ENCODE measurements at places on chromosomes 6 and 20.

DNA sequence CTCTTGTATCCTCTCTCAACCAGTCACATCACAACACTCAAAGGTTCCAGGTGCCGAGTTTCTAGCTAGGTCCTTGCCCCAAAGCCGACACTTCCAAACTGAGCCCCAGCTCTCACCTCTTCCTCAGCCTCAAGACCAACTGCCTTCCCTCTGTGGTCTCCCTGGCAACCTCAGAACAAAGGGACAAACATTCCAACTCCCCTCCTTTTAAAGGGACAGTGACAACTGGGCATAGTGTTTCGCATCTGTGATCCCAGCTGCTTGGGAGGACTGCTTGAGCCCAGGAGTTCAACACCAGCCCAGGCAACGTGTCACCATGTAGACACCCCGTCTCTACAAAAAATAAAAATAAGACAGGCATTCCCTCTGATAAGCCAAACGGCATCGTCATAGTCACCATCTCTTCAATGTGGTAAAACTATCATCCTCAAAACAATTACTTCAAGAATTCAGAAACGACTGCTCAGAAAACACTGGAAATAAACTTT, 11.3 kb downstream of the DIDO1 start:
- peaks cover 40% of the 10 kb centered on the region for H3K4me1 ChIP-seq
- DNase-seq: no peak
- H3K27me3 ChIP-seq: no peaks in the 10 kb centered on the region
- H3K36me3 ChIP-seq: peaks cover 15% of the 10 kb centered on the region

DNA sequence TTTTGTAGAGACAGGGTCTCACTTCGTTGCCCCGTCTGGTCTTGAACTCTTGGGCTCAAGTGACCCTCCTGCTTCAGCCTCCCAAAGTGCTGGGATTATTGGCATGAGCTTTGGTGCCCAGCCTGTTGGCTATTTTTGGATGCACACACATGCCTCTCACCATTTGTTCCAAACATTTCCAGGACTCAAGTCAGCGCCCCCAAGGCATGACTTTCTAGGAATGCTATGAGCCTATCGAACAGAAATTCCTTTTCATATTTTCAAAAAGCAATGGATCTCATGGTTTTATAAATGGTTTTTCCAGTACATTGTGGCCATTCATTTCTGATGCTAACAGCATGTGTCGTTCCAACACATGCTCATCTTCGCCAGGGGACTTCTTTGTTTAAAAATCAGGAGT, 119.3 kb upstream of the NAA20 start:
- H3K4me1 ChIP-seq: no peaks in the 10 kb centered on the region
- H3K27ac ChIP-seq: no peak overlapping the region
- no peak overlapping the region for H3K4me3 ChIP-seq
- H3K36me3 ChIP-seq: no peaks in the 10 kb centered on the region

GRCh38 chr6:49423817-49424216, 39.2 kb downstream of the MMUT start:
- H3K4me1 ChIP-seq: no peaks in the 10 kb centered on the region
- no peak overlapping the region for H3K4me3 ChIP-seq
- H3K27ac ChIP-seq: no peak overlapping the region
- peaks cover 7% of the 10 kb centered on the region for H3K36me3 ChIP-seq

DNA sequence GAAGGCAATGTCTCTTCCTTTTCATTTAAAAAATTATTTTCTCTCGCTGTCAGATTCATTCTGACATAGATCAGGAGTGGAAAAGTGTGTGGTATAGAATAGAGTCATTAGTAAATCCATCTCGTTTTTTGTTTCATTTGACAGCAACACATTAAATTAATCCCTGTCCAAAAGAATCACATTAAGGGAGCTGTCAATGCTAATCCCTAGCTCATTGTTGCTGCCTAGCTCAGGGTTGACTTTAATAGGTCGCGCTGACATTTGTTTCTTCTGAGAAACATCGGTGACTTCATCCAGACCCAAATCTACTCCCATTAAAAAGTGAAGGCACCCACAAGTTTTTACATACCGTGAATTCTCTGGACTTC, 25.4 kb upstream of the MAP3K7 start:
- no peak overlapping the region for H3K27ac ChIP-seq
- peak overlapping the region; percentile 27 for H3K4me3 ChIP-seq
- H3K4me1 ChIP-seq: peaks cover 9% of the 10 kb centered on the region
- H3K27me3 ChIP-seq: peaks cover 16% of the 10 kb centered on the region
- H3K36me3 ChIP-seq: no peaks in the 10 kb centered on the region
- DNase-seq: no peak

DNA sequence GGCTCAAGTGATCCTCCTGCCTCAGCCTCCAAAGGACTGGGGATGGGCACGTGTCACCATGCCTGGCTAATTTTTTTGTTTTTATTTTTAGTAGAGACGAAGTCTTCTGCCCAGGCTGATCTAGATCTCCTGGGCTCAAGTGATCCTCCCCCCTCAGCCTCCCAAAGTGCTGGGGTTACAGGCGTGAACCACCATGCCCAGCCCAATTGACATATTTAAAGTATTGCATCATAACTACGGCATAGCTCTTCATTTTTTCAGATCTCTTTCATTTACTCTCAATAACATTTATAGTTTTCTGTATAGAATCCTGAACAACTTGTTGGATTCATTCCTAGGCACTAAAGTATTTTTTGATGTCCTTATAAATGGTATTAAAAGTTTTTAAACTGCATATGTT, 13.0 kb downstream of the SERPINB1 start:
- no peaks in the 10 kb centered on the region for H3K27me3 ChIP-seq
- H3K4me1 ChIP-seq: no peaks in the 10 kb centered on the region
- DNase-seq: no peak
- H3K4me3 ChIP-seq: no peak overlapping the region

GRCh38 chr6:15689586-15690482, 27.0 kb upstream of the DTNBP1 start:
- no peak for DNase-seq
- H3K36me3 ChIP-seq: no peaks in the 10 kb centered on the region
- H3K4me1 ChIP-seq: no peaks in the 10 kb centered on the region
- no peaks in the 10 kb centered on the region for H3K27me3 ChIP-seq
- no peak overlapping the region for H3K27ac ChIP-seq

- no peak for DNase-seq
- no peaks in the 10 kb centered on the region for H3K36me3 ChIP-seq
- H3K27ac ChIP-seq: no peak overlapping the region
- H3K4me1 ChIP-seq: no peaks in the 10 kb centered on the region
- no peak overlapping the region for H3K4me3 ChIP-seq
- H3K27me3 ChIP-seq: peaks cover 11% of the 10 kb centered on the region
Observed at GRCh38 chr6:167995731-167996151, 1.7 kb upstream of the KIF25 start.

DNA sequence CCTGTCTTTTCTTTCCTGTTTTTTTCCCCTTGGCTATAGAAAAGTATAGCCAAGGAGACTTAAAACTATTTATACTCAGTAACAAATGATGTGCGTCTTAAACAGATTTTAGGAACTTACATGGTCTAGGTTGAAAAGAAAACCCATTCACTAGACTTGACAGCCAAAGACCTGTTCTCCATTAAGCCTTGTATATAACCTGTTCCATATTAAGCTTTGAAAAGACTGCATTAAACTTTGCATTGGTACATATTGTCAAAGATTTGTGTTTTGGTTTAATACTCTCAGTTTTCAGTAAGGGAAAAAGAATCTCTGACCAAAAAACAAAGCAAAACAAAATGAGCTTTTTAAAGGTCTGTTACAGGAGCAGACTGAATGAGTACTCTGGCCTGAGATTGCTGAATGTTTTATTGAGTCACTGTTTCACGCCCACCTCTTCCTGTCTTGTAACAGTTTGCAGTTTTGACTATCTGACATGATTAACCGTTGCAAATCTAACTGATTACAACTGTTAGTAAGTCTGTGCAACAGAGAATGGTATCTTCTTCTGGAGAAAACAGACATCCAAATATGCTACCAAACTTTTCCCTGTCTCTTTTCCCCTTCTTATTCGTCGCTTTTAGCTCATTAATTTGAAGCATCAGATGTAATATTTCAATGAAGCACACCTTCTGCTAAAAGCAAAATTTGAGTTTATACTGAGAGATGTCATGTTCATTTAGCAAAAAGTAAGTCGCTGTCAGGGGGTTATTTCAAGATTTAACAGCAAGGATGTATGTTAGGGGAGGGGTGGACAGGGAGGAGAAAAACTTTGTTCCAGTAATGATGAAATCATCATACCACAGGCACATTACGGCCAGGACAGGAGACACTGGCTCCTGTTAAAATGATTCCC, 59.1 kb upstream of the SUPT3H start:
- H3K36me3 ChIP-seq: no peaks in the 10 kb centered on the region
- H3K27ac ChIP-seq: no peak overlapping the region
- H3K27me3 ChIP-seq: peaks cover 4% of the 10 kb centered on the region
- no peak for DNase-seq
- H3K4me3 ChIP-seq: no peak overlapping the region

- no peaks in the 10 kb centered on the region for H3K36me3 ChIP-seq
- H3K4me1 ChIP-seq: peaks cover 2% of the 10 kb centered on the region
- H3K27ac ChIP-seq: no peak overlapping the region
- no peak overlapping the region for H3K4me3 ChIP-seq
- no peak for DNase-seq
Observed at GRCh38 chr20:10014431-10014830, 20.4 kb upstream of the ANKEF1 start.

- H3K4me3 ChIP-seq: no peak overlapping the region
Observed at GRCh38 chr6:154991207-154991606, 3.9 kb upstream of the TIAM2 start.

DNA sequence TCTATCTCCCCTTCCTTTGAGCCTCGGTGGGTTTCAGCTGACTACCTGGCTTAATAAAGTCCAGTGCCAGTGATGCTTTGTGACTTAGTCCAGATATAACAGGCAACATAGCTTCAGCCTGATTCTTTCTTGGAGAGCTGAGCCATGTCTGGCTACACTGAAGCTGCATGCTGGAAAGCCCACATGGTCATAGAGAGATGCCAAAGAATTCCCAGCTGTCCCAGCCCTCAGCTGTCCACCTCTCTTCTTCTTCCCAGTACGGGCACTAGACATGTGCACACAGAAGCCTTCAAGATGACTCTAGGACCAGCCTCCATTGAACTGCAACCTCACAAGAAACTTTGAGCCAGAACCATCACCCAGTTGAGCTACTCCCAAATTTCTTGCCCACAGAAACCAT, 154.1 kb upstream of the MYLIP start:
- H3K27me3 ChIP-seq: no peaks in the 10 kb centered on the region
- no peaks in the 10 kb centered on the region for H3K4me1 ChIP-seq
- no peak overlapping the region for H3K27ac ChIP-seq
- H3K36me3 ChIP-seq: peaks cover 3% of the 10 kb centered on the region

DNA sequence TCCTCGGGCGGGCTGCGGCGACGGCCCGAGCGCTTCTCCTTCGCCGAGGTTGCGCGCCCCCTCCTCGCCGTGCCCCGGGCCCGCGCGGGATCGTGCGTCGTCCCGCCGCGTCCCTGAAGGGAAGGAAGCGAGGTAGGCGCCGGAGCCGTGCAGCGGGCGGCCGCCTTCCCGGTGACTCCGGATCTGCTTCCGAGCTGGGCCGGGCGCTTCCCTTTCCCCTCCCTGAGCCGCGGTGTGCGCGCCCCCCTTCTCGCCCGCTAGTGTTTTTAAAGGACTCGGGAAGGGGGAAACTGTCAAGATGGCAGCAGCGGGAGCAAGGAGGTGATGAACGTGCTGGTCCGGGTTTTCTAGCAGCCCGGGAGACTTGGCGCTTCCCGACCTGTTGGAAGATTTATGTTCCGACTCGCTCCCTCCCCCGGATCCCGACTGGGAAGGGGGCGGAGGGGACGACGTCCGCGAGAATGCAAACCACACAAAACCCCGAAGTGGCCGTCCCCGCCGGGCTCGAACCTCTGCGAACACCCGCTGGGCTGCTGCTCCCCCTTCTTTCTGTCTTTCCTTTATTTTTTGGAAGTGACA, 744 bp upstream of the FOXO3 start:
- H3K27me3 ChIP-seq: no peaks in the 10 kb centered on the region
- peak overlapping the region; percentile 99 for H3K4me3 ChIP-seq
- DNase-seq: no peak
- H3K27ac ChIP-seq: peak overlapping the region; percentile 99

DNA sequence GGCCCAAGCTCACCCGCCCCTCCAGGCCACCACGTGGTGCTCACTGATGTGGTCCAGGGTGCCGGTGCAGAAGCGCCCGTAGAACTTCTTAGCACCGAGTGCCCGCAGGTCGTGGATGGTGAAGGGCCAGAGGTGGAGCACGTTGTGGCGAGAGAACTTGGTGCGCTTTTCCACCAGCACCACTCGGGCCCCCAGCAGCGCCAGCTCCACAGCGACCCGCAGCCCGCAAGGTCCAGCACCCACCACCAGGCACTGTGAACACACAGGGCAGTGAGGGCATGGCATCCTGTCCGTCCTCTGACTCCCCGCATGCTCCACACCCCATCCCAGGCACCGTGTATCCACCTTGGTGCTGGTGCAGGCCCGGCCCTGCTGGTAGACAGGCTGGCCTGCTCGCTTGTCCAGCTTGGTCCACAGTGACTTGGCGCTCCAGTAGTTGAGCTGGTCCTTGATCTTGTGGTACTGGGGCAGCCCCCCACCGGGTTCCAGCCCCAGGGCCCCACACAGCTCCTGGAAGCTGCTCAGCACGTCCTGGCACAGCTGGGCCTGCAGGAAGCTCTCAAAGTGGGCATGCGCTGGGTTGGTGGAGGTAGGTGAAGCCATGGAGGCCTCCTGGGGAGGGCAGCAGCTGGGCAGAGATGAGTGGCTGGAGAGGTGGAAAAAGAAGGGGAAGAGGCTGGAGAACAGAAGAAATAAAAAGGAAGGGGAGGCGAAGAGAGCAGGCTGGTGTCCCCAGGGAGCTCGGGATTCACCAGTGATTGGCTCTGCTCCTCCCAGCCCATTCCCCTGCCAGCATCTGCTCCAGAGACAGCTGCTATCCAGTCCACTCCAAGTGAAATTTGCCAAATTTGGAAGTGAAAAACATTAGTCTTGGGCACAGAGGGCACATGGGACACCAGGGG, 1.7 kb downstream of the MICAL1 start:
- H3K27ac ChIP-seq: peak overlapping the region; percentile 100
- H3K27me3 ChIP-seq: no peaks in the 10 kb centered on the region
- DNase-seq: no peak
- H3K4me1 ChIP-seq: peaks cover 47% of the 10 kb centered on the region
- peak overlapping the region; percentile 99 for H3K4me3 ChIP-seq

- H3K4me1 ChIP-seq: peaks cover 28% of the 10 kb centered on the region
- DNase-seq: no peak
- H3K36me3 ChIP-seq: peaks cover 23% of the 10 kb centered on the region
- H3K4me3 ChIP-seq: no peak overlapping the region
- no peaks in the 10 kb centered on the region for H3K27me3 ChIP-seq
- H3K27ac ChIP-seq: no peak overlapping the region
Observed at GRCh38 chr6:4931530-4932227, 72.2 kb downstream of the RPP40 start.

All from memory B cell (primary cell).